ENCODE measurements at places on chromosomes 4 and X. TPM values are rescaled to one million over a fixed set of nuclear protein-coding genes. Genes with fewer than 3 reads are reported as not detected.

EFNB1 gene
- total RNA-seq = 12.5 TPM

DNA sequence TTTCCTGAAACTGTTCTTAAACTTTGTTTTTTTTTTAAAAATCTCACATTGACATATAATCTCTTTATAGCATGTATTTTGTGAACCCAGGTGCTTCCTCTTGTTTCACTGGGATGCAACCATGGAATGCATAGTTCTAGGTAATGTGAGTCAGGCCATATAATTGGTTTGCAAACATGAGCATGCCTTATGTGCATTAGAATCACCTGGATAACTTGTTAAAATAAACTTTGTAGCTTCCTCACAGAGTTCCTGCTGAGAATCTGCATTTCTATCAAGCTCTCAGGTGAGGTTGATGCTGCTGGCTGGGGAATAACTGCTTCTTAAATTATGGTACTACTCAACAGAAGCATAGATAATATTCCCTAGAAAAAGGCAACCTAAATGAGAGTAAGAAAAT lies 940.3 kb upstream of the LCORL start:
- H3K4me3 ChIP-seq = no peak overlapping the region
- H3K27ac ChIP-seq = no peak overlapping the region
- no peak for DNase-seq
- H3K36me3 ChIP-seq = no peaks in the 10 kb centered on the region
- H3K4me1 ChIP-seq = no peaks in the 10 kb centered on the region

GRCh38 chr4:85500110-85500867 lies 25.3 kb downstream of the ARHGAP24 start:
- DNase-seq = no peak
- H3K4me1 ChIP-seq = peaks cover 37% of the 10 kb centered on the region
- no peaks in the 10 kb centered on the region for H3K36me3 ChIP-seq
- H3K27ac ChIP-seq = no peak overlapping the region
- H3K4me3 ChIP-seq = no peak overlapping the region
- H3K27me3 ChIP-seq = no peaks in the 10 kb centered on the region

DGKK gene
- not detected for total RNA-seq

DNA sequence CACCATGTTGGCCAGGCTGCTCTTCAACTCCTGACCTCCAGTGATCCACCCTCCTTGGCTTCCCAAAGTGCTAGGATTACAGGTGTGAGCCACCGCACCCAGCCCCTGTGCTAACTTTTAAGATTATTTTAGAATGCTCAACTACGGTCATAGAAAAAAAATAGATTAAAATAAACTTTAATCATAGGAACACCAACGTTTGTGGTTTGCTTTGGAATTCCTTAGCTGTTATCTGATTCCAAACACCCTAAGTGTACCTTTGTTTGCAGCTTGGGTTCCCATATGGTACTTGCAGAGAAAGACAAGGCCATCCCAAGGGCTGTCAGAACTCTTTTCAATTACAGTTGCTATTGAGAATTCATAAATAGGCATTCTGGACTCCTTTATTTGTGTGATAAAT lies 90.1 kb upstream of the EFHC2 start:
- no peak for DNase-seq
- H3K27ac ChIP-seq = no peak overlapping the region
- no peaks in the 10 kb centered on the region for H3K36me3 ChIP-seq
- no peak overlapping the region for H3K4me3 ChIP-seq
- H3K27me3 ChIP-seq = no peaks in the 10 kb centered on the region

DNA sequence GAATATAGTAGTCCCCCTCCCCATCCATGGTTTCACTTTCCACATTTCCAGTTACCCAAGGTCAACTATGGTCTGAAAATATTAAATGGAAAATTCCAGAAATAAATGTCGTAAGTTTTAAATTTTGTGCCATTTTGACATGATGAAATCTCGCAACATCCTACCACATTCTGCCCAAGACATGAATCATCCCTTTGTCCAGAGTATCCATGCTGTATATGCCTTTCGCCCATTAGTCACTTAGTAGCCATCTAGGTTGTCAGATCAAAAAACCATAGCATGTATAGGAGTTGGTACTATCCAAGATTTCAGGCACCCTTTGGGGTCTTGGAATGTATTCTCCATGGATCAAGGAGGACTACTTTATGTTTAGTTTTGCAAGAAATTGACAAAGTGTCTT lies 8.3 kb downstream of the PRRG1 start:
- no peaks in the 10 kb centered on the region for H3K4me1 ChIP-seq
- no peak for DNase-seq
- no peak overlapping the region for H3K4me3 ChIP-seq

- no peak overlapping the region for H3K4me3 ChIP-seq
- DNase-seq = no peak
- no peaks in the 10 kb centered on the region for H3K36me3 ChIP-seq
- H3K27me3 ChIP-seq = no peaks in the 10 kb centered on the region
- no peak overlapping the region for H3K27ac ChIP-seq
- H3K4me1 ChIP-seq = no peaks in the 10 kb centered on the region
These were observed 27.1 kb upstream of the XK start for GRCh38 chrX:37658343-37659030.

DNA sequence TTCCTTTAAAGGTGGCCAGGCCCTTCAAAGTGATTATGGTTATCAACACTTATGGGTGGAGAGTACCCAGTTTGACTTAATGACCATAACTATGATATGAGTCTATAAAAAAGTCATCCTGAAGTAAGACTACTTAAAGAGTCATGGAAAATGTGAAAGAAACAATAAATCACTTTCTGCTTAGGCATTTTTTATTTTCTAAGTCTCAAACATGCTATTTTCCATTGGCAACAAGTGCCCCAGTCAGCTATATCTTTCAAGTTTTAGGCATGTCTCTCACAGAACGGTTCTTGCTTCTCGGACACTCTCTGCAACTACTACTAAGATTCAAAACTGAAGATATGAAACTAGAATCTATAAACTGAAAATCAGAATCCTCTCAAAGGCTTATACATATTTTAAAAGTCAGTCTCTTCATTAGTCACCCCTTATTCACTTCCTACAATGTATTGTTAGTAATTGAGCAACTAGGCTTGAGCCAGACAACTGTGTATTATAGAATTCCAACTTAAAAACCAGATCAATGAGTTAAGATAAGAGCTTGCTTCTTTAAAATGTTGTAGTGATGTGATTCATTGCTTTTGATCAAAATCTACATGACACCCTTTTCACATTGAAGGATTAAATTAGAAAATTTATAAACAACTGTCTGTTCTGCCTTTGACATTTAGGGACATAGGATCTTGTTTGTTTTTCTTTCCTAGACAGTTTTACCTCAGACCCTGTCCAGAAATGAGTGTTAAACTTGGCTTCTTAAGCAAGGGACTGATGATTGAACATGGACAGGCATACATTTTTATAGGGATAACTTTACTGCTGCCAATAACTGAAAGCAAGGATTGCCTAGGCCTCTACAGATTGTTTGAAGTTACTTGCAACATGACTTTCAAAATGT lies 2.9 kb downstream of the ANTXR2 start:
- no peak for DNase-seq
- no peaks in the 10 kb centered on the region for H3K27me3 ChIP-seq
- no peaks in the 10 kb centered on the region for H3K36me3 ChIP-seq
- no peak overlapping the region for H3K27ac ChIP-seq
- peaks cover 19% of the 10 kb centered on the region for H3K4me1 ChIP-seq
- no peak overlapping the region for H3K4me3 ChIP-seq

CENPE gene
- total RNA-seq = 0.33 TPM

DNA sequence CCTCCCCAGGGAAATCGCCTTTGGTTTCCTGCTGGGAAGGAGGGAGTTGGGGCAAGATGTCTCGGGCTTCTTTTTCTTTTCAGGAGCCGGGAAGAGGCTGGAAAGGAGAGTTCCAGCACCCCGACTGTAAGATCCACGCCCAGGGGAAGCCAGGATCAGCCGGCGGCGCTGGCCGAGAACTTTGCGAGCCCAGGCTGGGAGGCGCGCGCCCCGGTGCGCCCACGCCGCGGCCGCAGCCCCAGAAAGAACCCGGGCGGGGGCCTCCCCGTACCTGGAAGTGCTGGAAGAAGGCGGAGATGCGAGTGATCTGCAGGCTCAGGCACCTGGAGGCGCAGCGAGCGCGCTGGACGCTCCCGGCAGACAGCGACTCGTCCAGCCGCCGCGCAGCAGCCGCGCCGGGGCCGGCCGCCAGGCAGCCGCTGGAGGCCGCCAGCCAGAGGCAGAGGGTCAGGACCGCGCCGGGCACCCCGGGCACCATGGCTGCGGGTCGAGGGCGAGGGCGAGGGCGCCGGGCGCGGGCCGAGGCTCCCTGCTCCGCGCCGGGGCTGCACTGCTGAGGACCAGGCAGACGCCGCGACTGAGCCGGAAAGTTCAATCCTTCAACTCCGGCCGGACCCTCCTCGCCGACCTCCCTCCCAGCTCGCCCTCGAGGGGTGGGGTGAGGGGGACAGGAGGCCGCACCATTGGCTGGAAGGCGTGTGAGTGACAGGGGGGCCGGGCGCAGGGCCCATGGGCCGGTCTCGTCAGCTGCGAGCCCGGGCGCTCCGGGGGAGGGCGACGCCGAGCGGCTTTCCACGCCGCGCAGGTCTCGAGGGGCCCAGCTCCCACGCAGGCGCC lies at the start of gene ANOS1:
ANOS1 (minus strand) TSS at position 579 of the 837 bp plus-strand sequence; CDS start at position 478, 101 bp downstream.
- H3K4me1 ChIP-seq = peaks cover 10% of the 10 kb centered on the region
- H3K27me3 ChIP-seq = no peaks in the 10 kb centered on the region
- H3K4me3 ChIP-seq = no peak within 1 kb of the TSS
- H3K27ac ChIP-seq = no peak within 1 kb of the TSS

GRCh38 chr4:146835096-146835495 lies 110.6 kb downstream of the TTC29 start:
- H3K4me1 ChIP-seq = no peaks in the 10 kb centered on the region
- H3K27me3 ChIP-seq = no peaks in the 10 kb centered on the region
- no peak overlapping the region for H3K4me3 ChIP-seq
- no peak overlapping the region for H3K27ac ChIP-seq

GRCh38 chr4:138865765-138866164 lies 149.8 kb upstream of the NOCT start:
- H3K36me3 ChIP-seq = no peaks in the 10 kb centered on the region
- no peak overlapping the region for H3K4me3 ChIP-seq
- H3K27ac ChIP-seq = no peak overlapping the region
- H3K27me3 ChIP-seq = no peaks in the 10 kb centered on the region
- H3K4me1 ChIP-seq = peaks cover 6% of the 10 kb centered on the region

DNA sequence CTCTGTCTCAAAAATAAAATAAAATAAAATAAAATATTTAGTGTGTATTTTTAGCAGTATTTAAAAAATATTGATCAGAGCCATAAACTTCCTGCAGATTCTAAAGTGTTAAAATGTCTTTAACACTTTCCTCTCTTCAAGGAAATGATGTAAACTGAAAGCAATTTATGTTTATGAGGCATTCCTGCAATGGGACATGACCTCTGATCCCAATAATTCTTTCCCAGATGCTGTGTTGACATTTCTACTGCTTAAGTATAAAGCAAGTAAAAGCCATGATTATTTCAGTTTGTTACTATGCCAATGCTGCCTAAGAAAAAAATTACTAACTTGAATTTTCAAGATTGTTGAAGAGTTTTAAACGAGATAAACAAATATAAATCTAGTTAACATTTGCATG lies 29.0 kb downstream of the COQ2 start:
- no peak for DNase-seq
- no peaks in the 10 kb centered on the region for H3K27me3 ChIP-seq
- H3K36me3 ChIP-seq = no peaks in the 10 kb centered on the region

- no peaks in the 10 kb centered on the region for H3K27me3 ChIP-seq
- no peaks in the 10 kb centered on the region for H3K4me1 ChIP-seq
- H3K27ac ChIP-seq = no peak overlapping the region
- H3K36me3 ChIP-seq = no peaks in the 10 kb centered on the region
These were observed 526.0 kb downstream of the IL1RAPL1 start for GRCh38 chrX:29113221-29113620.

- H3K36me3 ChIP-seq = no peaks in the 10 kb centered on the region
- peak overlapping the region; percentile 79 for H3K27ac ChIP-seq
- DNase-seq = no peak
- H3K4me1 ChIP-seq = peaks cover 21% of the 10 kb centered on the region
- H3K4me3 ChIP-seq = peak overlapping the region; percentile 52
- H3K27me3 ChIP-seq = no peaks in the 10 kb centered on the region
These were observed 460 bp upstream of the GEMIN8 start for GRCh38 chrX:14030174-14030530.

LDOC1 gene
- 2.0 TPM for total RNA-seq

- no peak for DNase-seq
- no peak overlapping the region for H3K4me3 ChIP-seq
- H3K27ac ChIP-seq = no peak overlapping the region
- no peaks in the 10 kb centered on the region for H3K27me3 ChIP-seq
These were observed 19.9 kb upstream of the ENPP6 start for GRCh38 chr4:184237612-184238011.

SPANXA2 gene
- not detected for total RNA-seq

GRCh38 chr4:73599182-73599581 lies 21.1 kb downstream of the RASSF6 start:
- H3K27ac ChIP-seq = peak overlapping the region; percentile 40
- peak; percentile 62 for DNase-seq
- H3K36me3 ChIP-seq = no peaks in the 10 kb centered on the region
- no peak overlapping the region for H3K4me3 ChIP-seq

FOXR2 gene
- not detected for total RNA-seq

SLC49A3 gene
- 8.0 TPM for total RNA-seq

DNA sequence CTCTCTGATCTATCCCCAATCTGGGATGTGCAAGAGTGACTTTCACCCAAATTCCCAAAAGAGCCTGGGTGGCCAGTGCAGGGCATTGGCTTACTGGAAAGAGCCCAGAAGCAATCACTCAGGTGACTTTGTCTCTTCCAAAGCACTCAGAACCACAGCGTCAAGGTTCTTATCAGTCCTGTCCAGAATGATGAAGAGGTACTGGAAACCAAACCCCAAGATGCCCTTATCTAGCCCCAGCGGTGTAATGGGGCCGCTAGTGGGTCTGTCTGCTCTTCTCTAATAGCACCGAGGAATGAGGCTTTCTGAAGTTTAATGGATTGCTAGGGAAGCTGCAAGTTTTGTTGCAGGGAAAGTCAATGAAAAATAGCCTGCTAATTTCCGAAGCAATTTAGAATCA lies 21.6 kb downstream of the CLNK start:
- no peak overlapping the region for H3K27ac ChIP-seq
- H3K27me3 ChIP-seq = no peaks in the 10 kb centered on the region
- DNase-seq = no peak
- no peaks in the 10 kb centered on the region for H3K4me1 ChIP-seq
- no peak overlapping the region for H3K4me3 ChIP-seq

DNA sequence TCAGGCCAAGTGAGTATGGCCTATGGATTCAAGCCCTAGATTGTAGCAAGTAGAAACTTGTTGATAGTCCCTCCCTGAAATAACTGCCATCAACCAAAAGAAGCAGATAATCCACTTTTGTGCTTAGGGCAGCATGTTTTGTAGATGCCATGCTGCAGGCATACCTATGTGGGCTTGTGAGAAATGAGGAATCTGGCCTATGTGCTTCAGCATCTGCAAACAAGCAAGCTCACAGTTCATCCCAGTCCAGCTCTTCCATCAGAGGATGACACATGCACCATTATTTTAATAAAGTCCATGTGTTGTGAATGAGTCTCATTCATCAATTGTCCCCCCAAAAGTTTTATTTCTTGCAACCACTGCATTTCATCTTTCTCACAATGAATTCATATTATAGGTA lies 421.9 kb upstream of the DIPK2B start:
- no peaks in the 10 kb centered on the region for H3K4me1 ChIP-seq
- H3K4me3 ChIP-seq = no peak overlapping the region
- no peak for DNase-seq
- H3K27me3 ChIP-seq = no peaks in the 10 kb centered on the region
- no peak overlapping the region for H3K27ac ChIP-seq
